Stimulated activated CD8-positive, alpha-beta memory T cell treated with anti-CD3 and anti-CD28 coated beads, Interleukin-15, amount 100 ng/mL, for 1 hour (primary cell): ENCODE measurements at places on chromosomes 5 and 9.

- no peak for DNase-seq
Observed at GRCh38 chr5:181163487-181164075, 16.2 kb downstream of the OR2V2 start.

DNA sequence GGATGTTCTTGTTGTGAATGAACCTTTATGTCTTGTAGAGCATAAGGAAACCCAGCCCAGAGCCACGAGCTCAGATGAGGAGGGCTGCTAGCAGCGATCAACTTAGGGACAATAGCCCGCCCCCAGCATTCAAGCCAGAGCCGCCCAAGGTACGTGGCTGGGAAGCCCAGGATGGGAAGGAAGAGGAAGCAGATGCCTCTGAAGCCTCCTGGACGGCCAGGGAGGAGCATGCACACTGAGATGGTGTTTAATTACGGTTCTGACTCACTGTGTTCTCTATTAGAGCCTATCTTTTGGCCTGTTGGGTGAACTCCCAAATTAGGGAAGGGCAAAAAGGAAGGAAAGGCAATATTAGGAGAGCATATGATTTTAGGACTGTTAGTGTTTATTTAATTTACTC lies 75.3 kb downstream of the TJP2 start:
- no peak for DNase-seq

GRCh38 chr9:122126331-122127261 lies 33.0 kb downstream of the NDUFA8 start:
- DNase-seq: no peak

DNA sequence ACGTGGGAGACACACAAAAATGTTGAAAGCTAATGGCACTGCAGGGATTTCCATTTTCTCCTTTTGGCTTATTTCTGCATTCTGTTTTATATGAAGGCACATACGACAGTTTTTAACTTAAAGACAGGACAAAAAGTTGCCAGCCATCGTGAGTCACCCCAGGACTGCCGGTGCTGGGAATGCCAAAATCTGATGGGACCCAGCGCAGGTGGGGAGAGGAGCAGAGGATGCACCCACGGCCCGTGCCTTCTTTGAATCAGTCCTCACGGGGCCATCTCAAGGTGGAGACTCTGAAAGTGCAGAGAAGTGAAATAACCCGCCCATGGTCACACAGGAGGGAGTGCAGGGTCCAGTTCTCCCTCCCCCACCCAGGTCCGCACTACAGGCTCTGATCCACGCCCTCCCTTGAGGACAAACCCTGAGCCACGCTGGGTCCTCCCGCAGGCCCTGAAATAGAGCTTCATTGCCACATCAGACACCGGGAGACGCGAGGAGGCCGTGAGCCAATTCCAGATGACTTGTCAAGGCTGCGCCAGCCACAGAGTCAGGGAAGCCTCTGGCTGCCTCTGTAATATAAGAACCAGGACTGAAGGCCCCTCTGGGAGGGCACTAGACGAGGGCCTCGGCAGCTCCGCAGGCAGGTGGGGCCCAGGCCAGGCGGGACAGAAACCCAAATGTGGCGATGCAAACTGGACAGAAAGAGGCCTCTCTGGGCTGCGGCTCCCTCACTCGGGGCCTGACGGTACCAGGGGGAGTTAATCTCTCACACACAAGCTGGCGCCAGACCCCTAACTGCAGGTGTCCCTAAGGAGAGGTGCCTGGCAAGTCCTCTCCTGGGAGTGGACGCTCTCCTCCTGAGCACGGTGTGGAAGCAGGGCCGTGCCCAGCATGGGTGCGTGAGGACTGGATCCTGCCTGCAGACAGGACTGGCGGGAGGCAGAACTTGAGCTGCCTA lies 22.9 kb downstream of the ADAMTS2 start:
- DNase-seq: no peak

DNA sequence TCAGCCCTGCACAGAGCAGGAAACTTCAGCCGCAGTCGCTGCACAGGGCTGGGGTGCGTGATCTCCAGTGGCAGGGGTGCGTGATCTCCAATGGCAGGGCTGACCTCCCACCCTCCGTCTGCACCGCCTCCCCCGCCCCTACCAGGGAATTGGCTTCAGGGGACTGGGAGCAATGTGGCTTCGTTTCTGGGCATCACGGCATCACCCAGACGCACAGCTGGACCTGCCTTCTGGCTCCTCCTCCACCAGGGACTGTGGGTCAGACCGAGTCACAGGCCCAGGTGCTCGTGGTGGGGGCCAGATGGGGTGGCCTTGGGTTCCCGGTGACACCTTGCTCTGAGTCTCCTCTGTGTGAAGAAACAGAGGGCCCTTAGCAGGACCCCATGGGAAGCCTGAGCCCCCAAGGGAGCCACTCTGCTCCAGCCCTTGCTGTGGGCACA lies 51.1 kb downstream of the AHRR start:
- no peak for DNase-seq

DNA sequence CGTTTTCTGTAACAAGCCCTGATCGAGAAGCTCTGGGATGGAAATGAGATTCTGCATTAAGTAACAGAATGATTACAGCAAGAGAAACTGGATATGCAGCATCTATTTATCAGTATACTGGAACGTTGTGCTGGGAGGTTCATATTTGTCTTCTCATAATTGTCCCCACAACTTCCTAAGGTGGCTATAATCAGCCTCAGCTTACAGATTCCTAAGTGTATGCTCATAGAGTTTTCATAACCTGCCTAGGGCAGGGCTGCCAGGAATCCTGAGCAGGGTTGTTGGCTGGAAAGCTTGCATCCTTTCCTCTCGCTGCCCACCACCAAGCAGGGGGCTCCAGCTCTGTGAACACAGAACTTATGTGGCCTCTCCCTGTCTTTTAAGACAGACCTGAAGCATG lies 70.2 kb downstream of the FNBP1 start:
- no peak for DNase-seq

- no peak for DNase-seq
Observed at GRCh38 chr5:82659115-82659514, 381.0 kb upstream of the RPS23 start.

- DNase-seq: no peak
Observed at GRCh38 chr5:120152472-120152871, 311.6 kb upstream of the PRR16 start.

GRCh38 chr5:101206534-101206933 lies 303.5 kb upstream of the ST8SIA4 start:
- DNase-seq: no peak

GRCh38 chr5:122454541-122454940 lies 142.5 kb downstream of the SNCAIP start:
- no peak for DNase-seq

- no peak for DNase-seq
Observed at GRCh38 chr9:76090909-76091308, 200.4 kb downstream of the PCSK5 start.

DNA sequence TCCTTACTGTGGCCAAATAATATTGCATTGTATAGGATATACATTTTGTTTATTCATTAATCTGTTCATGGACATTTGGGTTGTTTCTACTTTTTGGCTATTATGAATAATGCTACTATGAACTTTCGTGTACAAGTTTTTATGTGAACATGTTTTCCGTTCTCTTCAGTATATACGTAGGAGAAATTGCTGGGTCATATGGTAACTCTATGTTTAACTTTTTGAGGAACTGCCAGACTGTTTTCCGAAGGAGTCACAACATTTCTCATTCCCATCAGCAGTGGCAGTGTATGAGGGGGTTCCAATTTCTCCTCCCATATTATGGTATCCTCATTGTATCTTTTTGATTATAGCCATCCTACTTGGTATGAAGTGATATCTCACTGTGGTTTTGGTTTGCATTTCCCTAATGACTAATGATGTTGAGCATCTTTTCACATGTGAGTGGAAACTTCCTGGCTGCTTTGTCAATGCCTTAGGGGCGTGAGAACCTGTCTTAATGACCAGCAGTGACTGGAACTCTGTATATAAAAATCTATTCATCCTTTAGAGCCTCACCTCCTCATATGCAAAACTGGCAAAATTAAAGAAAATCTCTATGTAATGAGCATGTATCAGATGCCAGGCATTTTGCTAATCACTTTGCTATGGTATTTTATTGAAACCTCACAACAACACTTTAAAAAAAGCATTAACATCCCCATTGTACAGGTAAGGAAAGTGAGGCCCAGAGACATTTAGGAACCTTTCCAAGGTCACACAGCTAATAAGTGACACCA lies 47.8 kb upstream of the TGFBR1 start:
- no peak for DNase-seq

GRCh38 chr5:109152565-109152964 lies 257.2 kb downstream of the PJA2 start:
- no peak for DNase-seq

DNA sequence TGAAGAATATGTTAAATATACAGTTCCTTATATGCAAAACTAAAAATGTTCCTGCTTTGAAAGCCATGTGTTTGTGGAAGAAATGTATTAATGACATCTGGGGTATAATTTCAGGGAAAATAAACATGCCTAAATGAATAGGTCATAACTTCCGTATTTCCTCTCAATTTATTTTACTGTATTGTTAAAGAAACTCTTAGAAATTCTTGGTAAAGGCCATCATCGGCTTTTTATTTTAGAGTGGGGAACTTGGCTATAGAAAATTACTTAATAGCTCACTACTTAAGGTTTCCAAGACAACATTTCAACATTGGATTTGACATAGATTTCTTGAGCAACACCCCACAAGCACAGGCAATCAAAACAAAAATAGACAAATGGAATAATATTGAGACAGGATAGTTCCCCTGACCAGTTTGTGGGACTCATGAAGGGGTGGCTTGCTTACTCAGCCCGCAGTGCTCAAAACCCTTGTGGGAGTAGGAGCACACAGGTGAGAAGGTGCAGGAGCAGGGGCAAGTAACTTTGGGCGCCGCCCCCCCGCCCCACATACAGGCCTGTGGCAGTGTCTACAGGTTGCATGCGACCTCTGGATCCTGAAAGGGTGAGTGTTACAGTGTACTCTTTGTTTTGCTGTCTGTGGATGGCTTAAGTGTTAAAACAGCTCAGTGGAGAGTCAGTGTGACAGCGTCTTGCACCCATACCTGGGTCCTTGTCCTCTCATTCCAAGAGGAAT lies 891.4 kb upstream of the C9orf72 start:
- no peak for DNase-seq

DNA sequence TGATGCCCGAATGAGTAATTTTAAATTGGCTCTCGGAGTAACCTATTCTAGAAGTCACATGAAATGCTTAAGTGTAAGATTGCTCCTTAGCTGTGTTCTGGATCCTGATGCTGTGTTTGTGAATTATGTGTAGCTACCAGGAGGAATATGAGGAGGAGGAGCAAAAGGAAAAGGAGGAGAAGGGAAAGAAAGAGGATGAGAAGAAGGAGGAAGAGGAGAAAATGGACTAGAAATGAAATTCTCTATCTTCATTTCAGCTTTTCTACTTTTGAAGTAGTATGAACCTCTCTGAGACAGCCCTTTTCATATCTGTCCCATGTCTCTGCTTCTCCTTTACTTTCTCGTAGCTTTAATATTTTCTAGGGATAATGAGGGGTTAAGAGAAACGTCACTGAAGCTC lies 119.4 kb upstream of the ACTBL2 start:
- no peak for DNase-seq

DNA sequence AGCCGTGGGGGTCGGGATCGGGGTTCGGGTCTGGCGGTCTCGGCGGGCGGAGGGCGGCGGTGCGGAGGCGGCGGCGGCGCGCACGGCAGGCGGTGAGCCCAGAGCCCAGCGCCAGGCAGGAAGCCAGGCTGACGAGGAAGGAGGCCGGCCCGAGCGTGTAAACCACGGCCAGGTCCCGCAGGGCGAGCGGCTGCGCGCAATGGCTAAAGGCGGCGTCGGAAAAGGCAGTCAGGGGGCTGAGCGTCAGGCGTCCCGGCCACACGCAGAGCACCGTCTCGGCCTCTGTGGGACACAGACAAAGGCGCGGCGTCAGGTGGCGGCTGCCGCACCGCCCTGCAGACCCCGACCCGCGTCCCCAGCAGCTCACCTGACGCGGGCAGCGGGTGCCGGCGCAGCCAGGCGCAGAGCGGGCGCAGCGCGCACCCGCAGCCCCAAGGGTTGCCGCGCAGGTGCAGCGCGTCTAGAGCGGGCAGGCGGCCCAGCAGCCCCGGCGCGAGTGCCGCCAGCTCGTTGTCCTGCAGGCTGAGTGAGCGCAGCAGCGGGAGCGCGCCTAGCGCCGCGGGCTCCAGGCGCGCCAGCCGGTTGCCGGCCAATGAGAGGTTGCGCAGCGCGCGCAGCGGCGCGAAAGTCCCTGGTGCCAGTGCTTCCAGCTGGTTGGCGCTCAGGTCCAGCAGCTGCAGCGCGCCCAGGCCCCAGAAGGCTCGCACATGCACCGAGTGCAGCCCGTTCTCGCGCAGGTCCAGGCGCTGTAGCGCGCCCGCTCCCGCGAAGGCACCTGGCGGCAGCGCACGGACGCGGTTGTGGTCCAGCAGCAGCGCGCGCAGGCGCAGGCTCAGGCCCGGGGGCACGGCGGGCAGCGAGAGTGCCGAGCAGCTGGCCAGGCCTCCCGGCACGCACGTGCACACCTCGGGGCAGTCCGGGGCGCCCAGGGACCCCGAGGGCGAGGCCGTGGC lies 671 bp downstream of the LRRC26 start:
- DNase-seq: no peak

GRCh38 chr5:175821790-175822211 lies 49.6 kb upstream of the CPLX2 start:
- DNase-seq: no peak

DNA sequence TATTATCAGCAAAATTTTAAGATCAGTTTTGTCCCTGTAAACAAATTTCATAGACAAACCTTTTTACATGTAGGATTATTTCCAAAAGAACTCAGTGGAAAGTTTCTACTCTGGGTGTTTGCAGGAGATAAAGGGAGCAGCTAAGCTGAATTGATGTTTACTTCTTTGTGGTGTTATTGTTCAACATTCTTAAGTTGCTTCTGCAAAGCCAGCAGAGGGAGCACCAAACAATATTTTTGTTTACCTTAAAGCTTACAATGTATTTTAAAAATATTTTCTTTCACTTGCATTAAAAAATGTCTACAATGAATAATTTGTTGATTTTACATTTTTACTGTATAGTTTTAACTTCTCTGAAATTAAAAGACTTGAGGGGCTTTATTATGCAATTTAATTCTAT lies 135.4 kb downstream of the ATG10 start:
- DNase-seq: no peak

DNA sequence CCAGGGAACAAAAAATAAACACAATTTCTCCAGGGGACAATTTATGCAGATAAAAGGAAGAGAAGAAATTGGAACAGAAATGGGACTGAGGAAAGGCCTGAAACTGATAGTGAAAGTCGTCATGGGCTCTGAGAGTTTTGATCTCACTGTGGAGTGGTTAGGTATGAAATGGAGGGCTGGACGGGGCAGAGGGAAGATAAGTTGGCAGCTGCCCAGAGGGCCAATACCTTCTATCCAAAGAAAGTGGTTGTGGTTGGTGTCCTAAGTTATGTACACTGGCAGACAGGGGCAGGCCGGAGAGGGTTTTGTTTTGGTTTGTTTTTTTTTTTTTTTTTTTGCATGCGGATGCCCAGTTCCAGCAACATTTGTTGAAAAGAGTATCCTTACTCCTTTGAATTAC lies 46.1 kb downstream of the ZNF618 start:
- no peak for DNase-seq
